ENCODE measurements at places on chromosomes 12 and 14.

DNA sequence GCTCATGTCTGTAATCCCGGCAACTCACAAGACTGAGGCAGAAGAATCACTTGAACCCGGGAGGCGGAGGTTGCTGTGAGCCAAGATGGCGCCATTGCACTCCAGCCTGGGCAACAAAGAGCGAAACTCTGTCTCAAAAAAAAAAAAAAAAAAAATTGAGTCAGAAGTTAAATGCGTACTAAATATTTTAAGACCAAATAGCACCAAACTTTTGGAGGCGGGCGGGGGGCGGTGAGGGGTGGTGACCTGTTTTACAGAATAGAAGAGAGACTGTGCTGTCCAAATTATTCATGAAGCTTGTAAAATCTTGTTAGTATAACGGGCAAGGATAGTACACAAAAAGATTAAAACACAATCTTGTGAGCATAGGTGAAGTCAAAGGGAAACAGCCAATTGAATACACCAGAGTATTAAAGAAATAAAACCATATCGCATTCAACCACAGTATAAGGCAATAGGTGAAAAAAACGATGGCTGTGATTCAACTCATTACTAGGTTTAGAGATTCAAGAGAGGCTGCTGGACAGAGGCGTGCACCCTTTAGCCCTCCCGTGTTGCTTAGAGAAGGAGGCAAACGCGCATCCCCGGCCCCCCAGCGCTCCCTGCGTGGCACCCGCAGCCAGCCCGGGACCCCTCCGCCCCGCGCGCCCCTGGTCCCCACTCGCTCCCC, 571 bp downstream of the ZNF891 start:
- H3K36me3 ChIP-seq, result peaks cover 11% of the 10 kb centered on the region
- peak; percentile 30 for DNase-seq
- no peaks in the 10 kb centered on the region for H3K27me3 ChIP-seq
- H3K27ac ChIP-seq, result peak overlapping the region; percentile 92
- no peaks in the 10 kb centered on the region for H3K4me1 ChIP-seq
- peak overlapping the region; percentile 62 for H3K4me3 ChIP-seq

- H3K4me1 ChIP-seq, result peaks cover 16% of the 10 kb centered on the region
- no peak overlapping the region for H3K4me3 ChIP-seq
- no peaks in the 10 kb centered on the region for H3K27me3 ChIP-seq
- DNase-seq, result no peak
Observed at GRCh38 chr14:59208224-59208814, 19.9 kb downstream of the DAAM1 start.

GRCh38 chr12:53937099-53937498, 1.5 kb upstream of the HOXC13 start:
- peaks cover 80% of the 10 kb centered on the region for H3K27me3 ChIP-seq
- H3K4me1 ChIP-seq, result peaks cover 23% of the 10 kb centered on the region
- H3K27ac ChIP-seq, result no peak overlapping the region
- H3K36me3 ChIP-seq, result no peaks in the 10 kb centered on the region
- DNase-seq, result no peak
- H3K4me3 ChIP-seq, result no peak overlapping the region

- no peak overlapping the region for H3K27ac ChIP-seq
- H3K4me1 ChIP-seq, result no peaks in the 10 kb centered on the region
- H3K4me3 ChIP-seq, result no peak overlapping the region
- no peaks in the 10 kb centered on the region for H3K27me3 ChIP-seq
- H3K36me3 ChIP-seq, result no peaks in the 10 kb centered on the region
- no peak for DNase-seq
Observed at GRCh38 chr12:96617178-96617577, 127.8 kb downstream of the CFAP54 start.

DNA sequence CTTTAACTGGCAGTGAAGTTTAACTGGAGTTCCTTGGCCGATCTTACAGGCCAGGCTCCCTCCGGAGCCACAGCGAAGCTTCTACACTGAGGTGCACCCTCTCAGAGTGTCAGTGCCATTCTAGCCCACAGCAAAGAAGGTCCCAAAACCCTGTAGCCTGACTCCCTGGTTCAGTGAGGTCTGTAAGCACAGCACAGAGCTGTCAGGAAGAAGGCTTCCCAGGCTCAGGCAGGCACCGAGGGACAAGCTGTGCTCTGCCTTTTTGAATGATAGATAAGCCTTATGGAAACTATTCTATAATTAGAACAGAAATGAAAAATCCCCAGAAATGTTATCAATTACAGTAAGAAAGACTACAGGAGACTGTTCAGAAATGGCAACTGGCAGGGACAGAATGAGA, 40.2 kb downstream of the MOK start:
- no peak for DNase-seq
- no peaks in the 10 kb centered on the region for H3K4me1 ChIP-seq
- H3K27ac ChIP-seq, result no peak overlapping the region
- no peaks in the 10 kb centered on the region for H3K27me3 ChIP-seq

DNA sequence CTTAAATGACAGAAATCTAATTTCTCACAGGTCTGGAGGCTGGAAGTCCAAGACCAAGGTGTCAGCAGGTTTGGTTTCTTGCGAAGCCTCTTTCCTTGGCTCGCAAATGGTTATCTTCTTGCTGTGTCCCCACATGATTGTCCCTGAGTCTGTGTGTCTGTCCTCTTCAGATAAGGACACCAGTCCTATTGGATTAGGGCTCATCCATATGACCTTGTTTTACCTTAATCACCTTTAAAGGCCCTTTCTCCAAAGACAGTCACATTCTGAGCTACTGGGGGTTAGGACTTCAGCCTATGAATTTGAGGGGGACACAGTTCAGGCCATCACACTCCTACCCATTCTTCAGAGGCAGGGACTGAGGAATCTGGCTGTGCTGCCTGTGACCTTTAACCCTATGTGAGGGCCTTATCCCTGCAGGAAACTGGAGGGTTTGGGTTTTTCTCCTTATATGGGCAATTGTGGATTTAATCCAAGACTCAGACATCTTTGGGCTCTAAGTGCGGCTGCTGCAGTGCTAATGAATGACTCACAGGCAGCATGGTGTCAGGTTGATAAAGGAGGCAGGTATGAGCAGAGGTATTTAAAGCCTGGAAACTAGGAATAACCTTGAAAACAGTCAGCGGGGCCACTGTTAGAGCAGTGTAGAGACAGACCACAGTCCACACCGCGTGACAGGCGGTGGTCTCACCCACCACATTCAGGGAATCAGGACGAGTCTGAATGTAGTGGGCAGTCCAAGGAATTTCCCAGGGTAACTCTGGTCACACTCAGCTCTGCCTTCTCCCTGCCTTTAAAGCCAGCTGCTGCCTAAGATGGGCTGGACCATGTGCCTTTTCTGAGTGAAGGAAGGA, 10.2 kb downstream of the TPCN1 start:
- H3K36me3 ChIP-seq, result peaks cover 61% of the 10 kb centered on the region
- no peak for DNase-seq
- peak overlapping the region; percentile 68 for H3K27ac ChIP-seq
- H3K4me3 ChIP-seq, result no peak overlapping the region

GRCh38 chr12:62158461-62159360, 101.5 kb upstream of the USP15 start:
- no peaks in the 10 kb centered on the region for H3K27me3 ChIP-seq
- no peak overlapping the region for H3K27ac ChIP-seq
- no peaks in the 10 kb centered on the region for H3K36me3 ChIP-seq
- H3K4me1 ChIP-seq, result peaks cover 3% of the 10 kb centered on the region

DNA sequence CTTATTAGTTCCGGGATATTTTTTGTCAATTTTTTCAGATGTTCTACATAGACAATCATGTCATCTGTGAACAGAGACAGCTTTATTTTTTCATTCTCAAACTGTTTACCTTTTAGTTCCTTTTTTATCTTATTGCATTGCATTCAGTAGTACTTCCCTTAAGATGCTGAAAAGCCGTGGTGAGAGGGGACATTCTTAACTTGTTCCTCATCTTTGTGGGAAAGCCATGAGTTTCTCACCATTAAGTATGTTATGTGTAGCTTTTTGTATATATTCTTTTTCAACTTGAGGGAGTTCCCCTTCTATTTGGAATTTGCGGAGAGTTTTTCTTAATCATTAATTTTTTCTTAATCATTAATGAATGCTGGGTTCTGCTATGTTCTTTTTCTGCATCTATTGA, 1727.1 kb upstream of the SEL1L start:
- no peak overlapping the region for H3K27ac ChIP-seq
- no peak overlapping the region for H3K4me3 ChIP-seq
- DNase-seq, result no peak
- no peaks in the 10 kb centered on the region for H3K27me3 ChIP-seq
- no peaks in the 10 kb centered on the region for H3K36me3 ChIP-seq
- H3K4me1 ChIP-seq, result no peaks in the 10 kb centered on the region

- no peaks in the 10 kb centered on the region for H3K36me3 ChIP-seq
- H3K27me3 ChIP-seq, result no peaks in the 10 kb centered on the region
- no peak overlapping the region for H3K27ac ChIP-seq
- no peak overlapping the region for H3K4me3 ChIP-seq
Observed at GRCh38 chr12:67757651-67758050, 109.1 kb downstream of the DYRK2 start.
